Stimulated activated CD4-positive, alpha-beta T cell treated with anti-CD3 and anti-CD28 coated beads, Interleukin-15, amount 100 ng/mL, for 48 hours (primary cell): ENCODE measurements at places on chromosomes 13 and 19.

- DNase-seq: no peak
These were observed 3.2 kb downstream of the LMNB2 start for GRCh38 chr19:2453431-2454025.

DNA sequence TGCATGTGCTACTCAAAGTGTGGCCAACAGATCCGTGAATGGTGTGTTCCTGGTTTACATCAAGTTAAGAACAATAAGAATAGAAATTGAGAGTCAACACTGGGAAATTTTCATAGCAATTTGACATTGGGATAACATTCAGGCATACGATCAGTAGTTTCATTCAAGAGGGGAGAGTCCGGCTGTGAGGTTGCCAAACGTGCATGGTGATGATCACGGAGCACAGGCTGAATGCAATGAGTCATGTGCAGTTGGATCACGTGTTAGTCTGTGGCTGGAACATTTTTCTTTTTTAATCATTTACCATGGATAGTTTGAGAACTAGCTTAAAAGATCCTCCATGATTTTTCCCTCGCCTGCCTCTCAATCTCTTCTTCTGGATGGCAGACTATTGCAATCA lies 2.5 kb upstream of the DCT start:
- no peak for DNase-seq

- no peak for DNase-seq
These were observed 25.1 kb upstream of the PEPD start for GRCh38 chr19:33546656-33547055.

DNA sequence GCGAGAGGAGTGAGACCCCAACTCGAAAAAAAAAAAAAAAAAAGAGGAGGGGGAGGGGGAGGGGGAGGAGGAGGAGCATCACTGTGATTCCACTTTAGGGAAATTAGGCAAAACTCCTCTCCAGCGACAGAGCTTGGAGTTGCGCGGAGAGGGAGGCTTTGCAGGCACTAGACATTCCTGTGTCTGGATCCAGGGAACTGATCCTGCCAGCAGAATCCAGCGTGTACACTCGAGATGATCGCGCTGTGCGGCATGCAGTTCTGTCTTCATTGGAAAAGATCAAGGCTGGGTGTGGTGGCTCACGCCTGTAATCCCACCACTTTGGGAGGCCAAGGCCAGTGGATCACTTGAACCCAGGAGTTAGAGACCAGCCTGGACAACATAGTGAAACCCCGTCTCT lies 29.6 kb upstream of the KLF2 start:
- DNase-seq: no peak

DNA sequence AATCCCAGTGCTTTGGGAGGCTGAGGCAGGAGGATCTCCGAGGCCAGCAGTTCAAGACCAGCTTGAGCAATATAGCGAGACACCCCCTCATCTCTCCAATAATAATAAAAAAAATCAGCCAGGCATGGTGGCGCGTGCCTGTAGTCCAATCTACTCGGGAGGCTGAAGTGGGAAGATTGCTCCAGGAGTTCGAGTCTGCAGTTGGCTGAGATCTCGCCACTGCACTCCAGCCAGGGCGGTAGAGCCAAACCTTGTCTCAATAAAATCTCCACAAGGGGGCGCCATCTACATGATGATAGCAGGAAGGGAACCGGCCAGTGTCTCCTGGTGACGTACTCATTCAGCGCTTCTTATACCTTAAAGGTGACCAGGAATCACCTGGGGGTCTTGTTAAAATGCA lies 13.6 kb upstream of the C5AR1 start:
- DNase-seq: peak; percentile 82

GRCh38 chr19:6378041-6378440 lies 2.3 kb upstream of the PSPN start:
- DNase-seq: no peak

DNA sequence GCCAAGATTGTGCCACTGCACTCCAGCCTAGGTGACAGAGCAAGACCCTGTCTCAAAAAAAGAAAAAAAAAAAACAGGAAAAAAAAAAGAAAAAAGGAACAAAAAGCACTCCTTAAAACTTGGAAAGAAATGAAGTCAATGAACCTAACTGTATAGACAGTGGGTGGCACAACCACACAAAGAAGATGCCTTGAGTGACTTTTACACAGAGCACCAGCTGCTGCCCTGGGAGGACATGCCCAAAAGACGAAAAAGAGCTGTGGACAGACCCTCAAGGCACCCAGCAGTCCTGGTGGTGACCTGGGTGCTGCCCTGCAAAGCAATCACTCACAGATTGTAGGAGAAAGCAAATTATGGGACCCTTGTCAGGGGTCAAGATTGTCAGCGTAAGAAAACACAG lies 5.9 kb upstream of the LAMP1 start:
- DNase-seq: no peak
